ENCODE measurements at places on chromosomes 5 and 9.

DNA sequence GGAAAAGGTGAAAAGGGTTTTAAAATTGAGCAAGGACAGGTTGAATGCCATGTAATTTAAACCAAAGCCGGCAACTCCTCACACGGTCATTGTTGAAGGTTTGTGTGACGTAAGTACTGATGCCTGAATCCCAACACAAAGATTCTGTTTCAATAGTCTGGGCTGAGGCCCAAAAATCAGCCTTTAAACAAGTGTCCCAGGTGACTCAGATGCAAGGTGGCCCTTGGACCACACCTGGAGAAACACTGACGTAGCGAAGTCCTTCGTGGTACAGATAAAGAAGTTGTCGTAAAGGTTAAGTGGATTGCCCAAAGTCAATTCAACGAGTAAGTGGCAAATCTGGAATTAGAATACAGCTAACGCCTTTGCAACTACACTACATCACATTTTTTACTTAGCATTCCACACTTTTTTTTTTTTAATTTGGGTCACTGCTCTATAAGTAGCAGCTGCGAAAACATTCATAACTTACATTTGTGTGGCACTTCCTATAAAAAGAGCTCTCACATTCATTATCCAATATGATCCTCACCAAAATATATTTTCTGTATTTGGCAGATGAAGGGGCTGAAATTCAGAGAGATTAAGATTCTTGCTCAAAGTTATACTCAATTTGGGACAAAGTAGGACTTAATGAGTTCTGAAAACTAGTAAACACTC, 111.3 kb downstream of the LPAR1 start:
- no peak for DNase-seq

DNA sequence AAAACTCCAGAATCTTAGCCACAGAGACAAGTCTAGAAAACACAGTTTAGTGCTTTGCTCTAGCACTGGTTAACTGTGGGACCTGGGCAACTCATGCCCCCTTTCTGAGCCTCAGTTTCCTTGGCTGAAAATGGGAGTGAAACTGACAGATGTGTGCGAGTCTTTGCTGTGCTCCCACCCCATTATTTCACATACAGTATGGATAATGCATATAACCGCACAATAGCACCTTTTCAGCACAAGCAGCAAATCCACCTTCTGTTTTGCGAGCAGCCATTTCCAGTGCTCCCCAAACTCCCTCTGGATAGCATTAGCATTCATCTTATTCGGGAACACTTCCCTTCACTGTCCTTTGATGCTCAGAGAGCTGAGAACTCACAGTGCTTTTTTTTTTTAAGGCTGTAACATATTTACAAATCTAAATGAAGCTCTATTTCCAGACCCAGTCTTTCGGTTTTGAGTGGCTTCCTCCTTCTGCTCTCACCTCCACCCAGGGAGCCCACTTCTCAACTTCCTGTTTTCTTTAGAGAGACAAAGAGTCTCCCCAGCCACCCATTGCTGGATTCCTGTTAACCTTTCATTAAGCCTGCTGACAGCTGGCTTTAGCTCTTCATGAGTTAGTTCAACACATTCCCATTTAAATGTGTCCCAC, 49.2 kb downstream of the TIMD4 start:
- DNase-seq: no peak

GRCh38 chr5:148469501-148469935, 85.8 kb downstream of the FBXO38 start:
- DNase-seq: no peak

DNA sequence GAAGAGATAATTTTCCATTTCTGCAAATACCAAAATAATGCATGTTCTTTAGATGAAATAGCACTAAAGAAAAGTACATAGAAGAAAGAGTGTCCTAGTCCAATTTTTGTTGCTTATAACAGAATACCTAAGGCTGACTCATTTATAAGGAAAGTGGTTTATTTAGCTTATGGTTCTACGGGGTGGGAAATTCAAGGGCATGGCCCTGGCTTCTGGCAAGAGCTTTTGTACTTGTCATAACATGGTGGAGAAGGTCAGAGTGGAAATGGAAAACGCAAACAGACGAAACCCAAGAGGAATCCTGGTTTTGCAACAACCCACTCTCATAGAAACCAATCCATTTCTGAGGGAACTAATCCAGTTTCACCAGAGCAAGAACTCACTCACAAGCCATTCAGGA, 283.7 kb downstream of the CSNK1G3 start:
- DNase-seq: no peak

GRCh38 chr5:114184006-114184405, 177.9 kb upstream of the KCNN2 start:
- DNase-seq: no peak

- no peak for DNase-seq
Measured at GRCh38 chr9:26081847-26082246, 403.6 kb upstream of the TUSC1 start.

GRCh38 chr9:9283159-9283986, 1329.4 kb downstream of the PTPRD start:
- DNase-seq: no peak

GRCh38 chr5:14399054-14399692, 182.4 kb upstream of the OTULINL start:
- DNase-seq: peak; percentile 40

DNA sequence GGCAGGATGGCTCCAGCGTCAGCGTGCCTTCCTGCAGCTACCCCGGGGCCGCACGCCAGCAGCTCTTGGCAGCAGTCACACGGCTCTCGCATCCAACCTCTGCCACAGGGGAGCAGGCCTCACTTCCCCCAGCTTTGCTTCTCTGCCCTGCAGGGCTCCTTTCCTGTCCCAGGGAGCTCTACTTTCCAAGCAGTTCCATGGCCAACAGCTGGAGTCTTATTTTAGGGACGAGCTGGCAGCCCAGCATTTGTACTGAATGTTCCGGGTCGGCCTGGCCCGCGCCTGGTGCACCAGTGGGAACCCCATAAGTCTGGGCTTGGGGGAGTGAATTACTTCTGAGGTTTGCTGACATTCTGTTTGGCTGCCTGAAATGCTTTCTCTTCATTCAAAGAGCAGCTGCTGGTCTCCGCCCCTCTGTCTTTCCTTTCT, 34.6 kb downstream of the GADD45G start:
- no peak for DNase-seq

GRCh38 chr5:89885670-89886069, 523.9 kb downstream of the CETN3 start:
- DNase-seq: no peak

GRCh38 chr5:146848133-146848532, 30.4 kb downstream of the PPP2R2B start:
- DNase-seq: no peak

DNA sequence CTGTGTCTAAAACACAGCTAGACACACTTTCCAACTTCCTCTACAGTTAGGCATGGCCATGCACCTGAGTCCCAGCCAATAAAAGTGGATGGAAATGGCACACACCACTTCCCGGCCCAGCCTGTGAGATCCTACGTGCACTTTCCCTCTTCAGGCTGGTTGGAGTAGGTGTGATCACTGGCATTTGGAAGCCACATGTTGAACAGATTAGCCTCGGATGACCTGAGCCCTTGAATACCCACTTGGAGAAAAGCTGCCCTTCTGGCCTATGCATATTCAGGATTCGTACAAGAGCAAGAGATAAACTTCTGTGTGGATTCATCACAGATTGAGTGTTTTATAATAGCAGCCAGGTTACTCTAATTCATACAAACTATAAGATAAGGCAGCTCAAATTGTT, 359.0 kb upstream of the SLC30A5 start:
- DNase-seq: no peak

- DNase-seq: no peak
Measured at GRCh38 chr9:83322438-83322837, 215.8 kb downstream of the FRMD3 start.

DNA sequence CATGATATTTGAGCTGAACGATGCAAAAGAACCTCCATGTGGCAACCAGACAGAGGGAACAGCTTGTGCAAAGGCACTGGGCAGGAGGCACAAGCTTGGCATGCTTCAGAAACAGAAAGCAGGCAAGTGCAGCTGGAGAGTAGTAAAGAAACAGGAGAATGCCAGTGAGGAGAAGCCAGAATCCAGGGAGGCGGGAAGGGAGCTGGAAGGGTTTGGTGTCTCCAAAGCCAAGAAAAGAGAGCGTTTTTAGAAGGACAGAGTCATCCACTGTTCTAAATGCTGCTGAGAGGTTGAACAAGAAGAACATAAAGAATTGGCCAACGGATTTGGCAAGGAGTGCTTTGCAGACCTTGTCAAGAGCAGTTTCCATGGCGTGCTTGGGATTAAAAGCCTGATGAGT, 124.7 kb downstream of the TLE1 start:
- DNase-seq: no peak

DNA sequence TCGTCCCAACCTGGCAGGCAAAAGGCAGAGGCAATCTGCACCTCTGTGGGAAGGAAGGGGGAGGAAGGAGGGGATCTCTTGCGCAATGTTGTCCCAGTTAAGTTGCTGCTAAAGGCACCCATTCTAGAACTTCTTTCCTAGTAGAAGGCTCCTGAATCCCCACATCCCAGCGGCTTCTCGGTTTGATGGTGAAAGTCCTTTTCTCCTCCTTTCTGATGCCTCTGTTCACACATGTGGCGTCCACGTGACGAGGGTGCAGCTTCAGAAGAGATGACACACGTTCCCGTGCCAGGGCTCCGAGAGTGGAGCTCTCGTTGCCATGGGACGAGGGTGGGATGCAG, 96.9 kb upstream of the FCN2 start:
- no peak for DNase-seq

DNA sequence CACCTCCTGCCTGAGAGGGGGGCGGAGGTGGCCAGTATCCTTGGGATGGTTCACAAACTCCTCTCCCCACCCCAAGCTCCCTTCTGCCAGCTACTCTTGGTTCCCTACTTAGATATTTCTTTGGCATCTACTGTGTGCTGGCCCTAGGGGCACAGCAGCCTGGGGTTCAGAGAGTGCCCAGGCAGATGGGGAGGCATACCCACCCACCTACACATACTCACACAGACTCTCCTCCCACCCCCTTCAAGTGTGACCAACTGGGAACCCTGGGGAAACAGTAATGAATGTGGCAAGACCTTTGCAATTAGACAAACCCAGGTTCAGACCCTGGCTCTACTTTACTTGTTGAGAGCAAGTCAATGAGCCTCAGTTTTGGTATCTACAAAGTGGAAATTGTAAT, 44.4 kb upstream of the PSD2 start:
- no peak for DNase-seq

DNA sequence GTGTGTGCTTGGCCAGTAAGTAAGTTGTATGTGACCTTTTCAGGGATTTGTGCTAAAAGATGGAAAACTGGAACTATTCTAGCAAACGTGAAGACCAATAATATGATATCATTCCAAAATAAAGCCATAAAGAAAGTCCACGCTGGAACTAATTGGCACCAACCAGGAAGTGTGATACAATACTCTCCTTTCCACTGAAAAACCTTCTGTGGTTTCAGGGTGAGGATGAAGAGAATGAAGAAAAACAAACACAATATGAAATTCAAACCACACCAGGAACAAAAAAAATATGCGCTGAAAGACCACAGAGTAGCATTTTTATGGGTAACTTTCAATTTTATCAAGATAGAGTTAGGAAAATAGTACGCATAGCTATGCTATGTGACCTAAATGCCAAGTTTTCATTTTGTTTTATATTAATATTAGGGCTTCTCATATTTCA, 105.8 kb downstream of the EFNA5 start:
- DNase-seq: no peak

GRCh38 chr9:74610523-74611061, 113.5 kb downstream of the RORB start:
- DNase-seq: no peak

- DNase-seq: peak; percentile 33
Measured at GRCh38 chr5:113043491-113043931, 66.9 kb downstream of the DCP2 start.

GRCh38 chr9:112720113-112720780, 2.3 kb upstream of the INIP start:
- no peak for DNase-seq

All from SK-N-DZ (cell line).